ENCODE measurements at places on chromosomes 2 and 18.

DNA sequence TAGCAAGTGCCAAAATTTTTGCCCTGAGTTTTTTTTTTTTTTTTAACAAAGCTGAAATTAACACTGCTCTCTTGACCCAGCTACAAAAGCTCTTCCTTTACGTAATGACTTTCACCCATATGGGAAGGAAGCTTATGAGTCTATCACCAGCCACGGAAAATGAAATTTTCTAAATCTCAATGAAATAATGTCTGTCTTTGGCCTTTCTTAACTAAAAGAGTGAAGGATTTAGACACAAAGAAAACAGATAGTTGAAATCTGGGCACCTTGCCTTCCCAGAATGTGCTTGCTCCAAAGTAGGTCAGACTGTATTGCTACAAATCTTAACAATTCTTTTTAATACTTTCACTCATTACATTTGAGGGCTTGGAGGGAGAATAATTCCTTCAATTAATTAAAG lies 180.8 kb upstream of the MGAT5 start:
- DNase-seq = no peak

DNA sequence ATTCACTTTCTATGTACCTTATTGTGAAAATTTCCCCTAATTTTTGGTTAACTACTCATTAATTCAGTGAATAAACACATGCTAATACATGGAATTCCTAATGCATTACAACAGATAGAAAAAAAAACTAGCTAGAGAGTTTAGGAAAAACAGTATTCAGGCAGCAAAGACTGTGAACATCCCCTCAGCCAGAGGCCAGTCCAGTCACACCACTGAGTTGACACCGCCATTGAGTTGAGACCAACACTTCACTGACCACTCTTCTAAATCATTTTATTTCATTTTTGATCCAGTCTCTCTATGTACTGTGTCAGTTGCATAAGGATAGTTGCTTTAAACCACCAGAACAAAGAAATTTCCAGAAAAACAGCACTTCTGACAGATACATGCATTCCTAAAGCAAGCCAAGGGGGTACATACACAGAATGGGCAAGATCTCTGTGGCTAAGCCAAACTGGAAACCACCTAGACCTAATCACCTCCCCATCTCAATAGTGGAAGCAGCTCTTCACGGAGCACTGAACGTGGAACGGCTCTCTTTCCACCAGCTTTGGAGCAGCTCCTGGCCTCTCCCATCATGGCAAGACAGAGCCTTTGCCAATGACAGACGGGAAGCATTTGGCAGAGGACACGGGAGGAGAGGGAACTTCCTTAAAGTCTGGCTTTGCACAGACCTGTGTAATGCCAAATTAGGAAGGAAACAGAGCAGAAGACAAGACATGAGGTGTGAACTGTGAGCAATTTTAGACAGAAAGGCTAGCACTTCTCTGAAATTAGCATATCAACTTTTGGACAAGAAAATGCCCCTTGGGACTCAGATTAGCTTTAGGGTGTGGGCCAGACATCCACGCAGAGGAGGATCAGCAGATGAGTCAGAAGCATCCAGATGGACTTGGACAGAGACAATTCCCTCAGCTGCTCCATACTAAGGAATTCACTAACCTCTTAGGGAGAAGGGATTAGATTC lies 36.4 kb downstream of the CACNB4 start:
- DNase-seq = peak; percentile 94

- DNase-seq = peak; percentile 47
Observed at GRCh38 chr18:50819027-50819727, 639 bp downstream of the MRO start.

GRCh38 chr2:111061191-111061590 lies 59.5 kb upstream of the BCL2L11 start:
- no peak for DNase-seq

GRCh38 chr18:48418539-48419276 lies 9.5 kb upstream of the ZBTB7C start:
- no peak for DNase-seq

GRCh38 chr2:151668737-151669136 lies 65.5 kb downstream of the NEB start:
- DNase-seq = no peak
